Non-pigmented ciliary epithelial cell (primary cell): ENCODE measurements at places on chromosomes 1 and 21.

DNA sequence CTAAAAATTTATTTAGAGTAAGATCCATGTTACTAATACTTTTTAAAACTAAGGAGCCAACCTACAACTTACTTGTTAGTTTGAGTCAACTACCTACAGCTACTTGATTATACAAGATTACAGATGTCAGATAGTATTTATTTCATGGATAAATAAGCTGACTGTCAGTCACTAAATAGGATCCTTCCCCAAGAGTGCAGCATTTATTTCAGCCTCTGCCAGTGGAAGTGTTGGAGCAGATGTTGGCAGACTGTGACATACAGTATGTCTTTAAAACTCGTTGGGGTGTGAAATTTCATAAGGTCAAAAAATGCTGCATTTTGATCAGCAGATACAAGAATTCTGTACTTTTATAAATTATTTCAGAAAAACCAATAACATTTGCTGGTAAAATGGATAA, 156.2 kb downstream of the AKT3 start:
- no peak for DNase-seq

DNA sequence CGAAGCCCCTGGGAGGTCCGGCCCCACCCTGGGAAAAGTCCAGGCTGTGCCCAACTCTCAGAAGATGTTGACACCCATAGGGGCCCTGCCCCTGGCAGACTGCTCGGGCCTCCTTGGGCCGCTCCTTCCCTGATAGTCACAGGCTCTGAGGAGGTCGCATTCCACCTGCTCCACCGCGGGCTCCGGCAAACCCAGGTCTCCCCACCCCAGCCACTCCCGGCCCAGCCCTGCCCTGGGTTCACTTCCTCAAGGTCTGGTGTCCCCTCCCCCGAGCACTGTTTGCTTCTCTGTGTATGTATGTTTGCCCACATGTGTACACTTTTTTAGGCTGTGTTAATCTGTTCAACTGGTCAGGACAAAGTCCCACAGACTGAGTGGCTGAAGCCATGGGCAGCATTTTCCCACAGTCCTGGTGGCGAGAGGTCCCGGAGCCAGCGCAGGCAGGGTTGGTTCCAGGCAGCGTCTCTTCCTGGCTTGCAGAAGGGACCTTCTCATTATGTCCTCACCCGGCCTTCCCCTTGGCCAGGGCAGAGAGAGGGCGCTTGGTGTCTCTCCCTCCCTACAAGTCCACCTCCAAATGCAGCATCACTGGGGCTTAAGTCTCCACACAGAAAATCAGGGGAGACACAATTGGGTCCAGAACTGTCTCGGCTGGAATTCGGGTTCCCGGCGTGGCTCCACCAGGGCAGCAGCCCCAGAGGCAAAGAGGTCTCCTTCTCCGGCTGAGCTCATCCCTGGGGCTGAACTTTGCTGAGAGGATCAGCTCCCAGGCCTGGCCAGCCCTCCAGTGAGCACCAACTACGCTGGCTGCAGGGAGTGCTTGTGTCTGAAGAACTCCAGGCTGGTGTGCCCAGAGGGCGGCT, 10.5 kb upstream of the PRXL2B start:
- no peak for DNase-seq

DNA sequence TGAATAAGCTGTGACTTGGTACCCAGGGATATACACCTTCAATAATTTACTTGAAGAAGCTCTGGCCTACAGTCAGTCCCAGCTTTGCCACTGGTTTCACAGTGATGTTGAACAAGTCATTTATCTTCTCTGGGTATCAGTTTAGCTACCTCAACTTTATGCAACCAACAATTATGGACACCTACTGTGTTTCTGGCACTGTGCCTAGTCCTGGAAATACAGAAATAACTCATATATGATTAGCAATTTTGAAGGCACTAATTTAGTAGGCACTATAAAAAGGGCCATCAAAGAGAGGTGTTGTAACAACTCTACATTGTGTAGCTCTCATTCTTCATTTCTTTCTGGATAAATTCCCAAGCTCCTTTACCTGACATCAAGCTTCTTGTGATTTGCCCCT, 88.6 kb upstream of the SPATA6 start:
- no peak for DNase-seq

DNA sequence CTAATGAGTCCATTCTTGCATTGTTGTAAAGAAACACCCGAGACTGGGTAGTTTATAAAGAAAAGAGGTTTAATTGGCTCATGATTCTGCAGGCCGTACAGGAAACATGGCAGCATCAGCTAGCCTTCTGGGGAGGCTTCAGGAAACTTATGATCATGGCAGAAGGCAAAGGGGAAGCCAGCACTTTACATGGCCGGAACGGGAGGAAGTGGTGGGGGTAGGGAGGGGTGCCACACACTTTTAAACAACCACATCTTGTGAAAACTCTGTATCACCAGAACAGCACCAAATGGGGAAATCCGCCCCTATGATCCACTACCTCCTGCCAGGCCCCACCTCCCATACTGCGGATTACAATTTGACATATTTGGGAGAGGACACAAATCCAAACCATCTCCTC, 43.9 kb downstream of the NOS1AP start:
- no peak for DNase-seq

DNA sequence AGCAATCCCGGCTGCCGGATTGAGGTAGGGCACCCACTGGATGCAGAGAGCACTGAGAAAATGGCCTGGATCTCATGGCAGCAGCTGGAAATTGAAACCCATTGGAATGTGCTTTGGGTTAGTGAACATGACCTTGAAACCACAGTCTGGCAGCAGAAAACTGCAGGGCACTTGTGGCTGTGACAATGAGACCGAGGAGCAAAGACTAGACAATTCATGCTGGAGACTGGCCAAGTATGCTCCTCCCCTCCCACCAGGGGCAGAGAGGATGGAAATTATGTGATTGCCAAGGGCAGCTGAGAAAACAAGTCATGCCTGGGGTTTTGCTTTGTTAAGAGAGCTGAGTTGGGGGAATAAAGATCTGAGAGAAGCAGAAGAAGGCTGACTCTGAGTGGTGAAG, 60.7 kb downstream of the ZNF697 start:
- no peak for DNase-seq

GRCh38 chr1:15714406-15715136, 21.5 kb upstream of the SLC25A34 start:
- DNase-seq: no peak

DNA sequence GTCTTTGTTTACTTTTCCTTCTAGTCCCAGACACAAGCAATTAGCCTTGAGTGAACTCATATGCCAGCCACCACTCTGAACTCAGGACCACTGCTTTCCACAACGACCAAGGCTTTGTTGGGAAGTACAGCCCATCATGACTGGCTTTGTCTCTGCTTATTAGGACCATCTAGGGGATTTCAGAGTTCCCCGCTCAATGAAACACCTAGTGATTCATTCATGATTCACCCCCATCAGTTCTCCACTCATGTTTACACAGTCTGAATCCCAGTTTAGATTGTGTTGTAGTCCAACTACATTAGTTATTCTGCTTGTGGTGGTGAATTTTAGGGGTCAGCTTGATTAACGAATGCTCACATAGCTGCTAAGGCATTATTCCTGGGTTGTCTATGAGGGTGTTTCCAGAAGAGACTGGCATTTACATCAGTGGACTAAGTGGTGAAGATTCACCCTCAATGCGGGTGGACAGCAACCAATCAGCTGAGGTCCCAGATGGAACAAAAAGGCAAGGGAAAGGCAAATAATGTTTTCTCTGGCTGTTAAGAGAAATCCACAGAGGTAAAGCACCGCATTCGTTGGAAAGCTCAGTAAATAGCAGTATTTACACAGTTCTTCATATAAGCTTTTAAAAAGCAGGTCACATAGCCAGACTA, 122.7 kb downstream of the RGS21 start:
- DNase-seq: peak; percentile 53

GRCh38 chr1:43908226-43908625, 25.4 kb upstream of the ARTN start:
- no peak for DNase-seq

DNA sequence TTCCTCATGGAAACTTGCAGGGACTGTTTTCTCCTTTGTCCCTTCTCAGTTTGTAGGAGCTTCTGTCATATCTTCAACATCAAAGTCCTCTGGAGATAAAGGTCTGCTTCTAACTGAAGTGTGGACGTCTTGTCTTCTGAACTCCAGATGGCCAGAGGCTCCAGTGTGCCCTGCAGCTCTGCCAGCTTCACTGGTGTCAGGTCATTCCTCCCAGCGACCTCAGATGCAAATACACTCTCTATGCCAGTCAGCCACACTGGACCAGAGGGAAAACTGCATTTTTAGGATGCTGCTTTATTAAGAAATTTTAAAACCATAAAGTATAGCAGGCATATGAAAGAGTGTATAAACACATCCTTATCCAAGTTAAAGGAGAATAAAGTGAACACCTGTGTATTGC, 78.5 kb upstream of the ADAR start:
- no peak for DNase-seq

GRCh38 chr1:8382608-8383505, 64.9 kb downstream of the SLC45A1 start:
- no peak for DNase-seq

DNA sequence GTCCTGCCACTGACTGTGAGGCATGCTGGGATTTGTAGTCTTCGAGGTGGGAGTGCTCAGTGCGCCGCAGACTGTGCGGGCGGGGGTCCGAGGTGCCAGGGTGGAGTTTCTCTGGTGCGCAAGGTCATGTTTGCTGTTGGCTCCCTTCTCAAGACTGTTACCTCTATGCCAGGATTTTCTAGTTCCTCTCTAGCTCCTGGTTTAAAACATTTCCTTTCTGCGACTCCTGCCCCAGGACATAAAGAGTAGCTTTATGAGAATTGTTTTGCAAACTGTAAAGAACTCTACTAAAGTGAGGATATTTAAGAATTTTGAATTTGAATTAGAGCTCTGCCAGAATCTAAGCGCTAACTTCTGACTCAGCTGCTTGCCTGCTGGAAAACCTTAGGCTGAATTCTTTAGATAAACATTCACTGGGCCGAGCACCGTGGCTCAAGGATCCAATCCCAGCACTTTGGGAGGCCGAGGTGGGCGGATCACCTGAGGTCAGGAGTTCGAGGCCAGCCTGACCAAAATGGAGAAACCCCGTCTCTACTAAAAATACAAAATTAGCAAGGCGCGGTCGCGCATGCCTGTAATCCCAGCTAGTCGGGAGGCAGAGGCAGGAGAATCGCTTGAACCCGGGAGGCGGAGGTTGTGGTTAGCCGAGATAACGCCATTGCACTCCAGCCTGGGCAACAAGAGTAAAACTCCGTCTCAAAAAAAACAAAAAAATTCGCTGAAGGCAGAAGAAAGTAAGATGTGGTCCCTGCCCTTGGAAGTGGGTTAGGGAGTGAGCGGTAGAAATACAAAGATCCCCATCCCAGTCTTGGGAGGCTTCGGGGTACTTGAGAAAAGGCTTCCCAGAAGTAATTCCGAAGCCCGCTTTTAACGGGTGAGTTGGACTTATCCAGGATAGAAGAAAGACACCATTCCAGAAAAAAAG, 992 bp upstream of the USP48 start:
- peak; percentile 47 for DNase-seq

GRCh38 chr1:43327549-43328292, 9.9 kb upstream of the MPL start:
- no peak for DNase-seq

DNA sequence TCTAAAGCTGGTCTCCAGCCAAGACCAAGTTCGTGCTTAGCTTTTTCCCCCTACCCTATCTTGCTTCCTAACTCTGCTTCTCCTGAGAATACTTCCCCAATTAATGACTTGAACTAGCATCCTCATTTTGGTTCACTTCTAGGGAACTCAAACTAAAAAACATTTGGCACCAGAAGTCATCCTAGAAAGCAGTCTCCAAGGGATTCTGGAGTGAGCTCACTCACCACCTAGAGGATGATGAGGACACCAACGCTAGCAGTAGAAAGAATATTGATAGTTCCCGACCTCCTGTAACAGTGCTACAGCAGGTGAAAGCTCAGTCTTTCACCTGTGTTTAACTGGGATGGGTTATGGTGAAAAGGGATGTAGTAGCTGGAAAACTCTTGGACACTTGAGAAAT, 4.7 kb upstream of the PSMB2 start:
- no peak for DNase-seq

GRCh38 chr1:44368471-44369151, 13.6 kb upstream of the ERI3 start:
- DNase-seq: no peak

- no peak for DNase-seq
Measured at GRCh38 chr1:201531551-201532425, 7.1 kb upstream of the NAV1 start.

- no peak for DNase-seq
Measured at GRCh38 chr1:154170547-154171222, 15.8 kb upstream of the NUP210L start.

DNA sequence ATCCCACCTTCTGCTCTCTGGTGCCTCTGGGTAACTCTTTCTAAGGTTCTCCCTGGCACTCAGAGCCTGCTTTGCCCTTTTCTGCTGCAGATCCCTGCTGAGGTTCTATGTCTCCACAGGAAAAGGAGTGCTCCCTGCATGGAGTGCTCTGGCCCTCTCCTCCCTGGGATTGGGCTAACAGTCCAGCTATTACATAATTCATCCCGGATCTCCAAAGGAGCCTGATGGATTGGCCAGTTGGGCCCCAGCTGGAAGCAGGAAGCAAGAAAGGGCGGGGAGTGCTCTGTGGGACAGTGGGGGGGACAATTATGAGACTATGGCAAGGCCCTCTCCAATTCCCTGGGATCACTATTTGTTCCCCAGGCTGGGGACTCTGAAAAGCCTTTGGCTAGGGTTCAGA, 51.9 kb upstream of the GOLT1A start:
- no peak for DNase-seq

GRCh38 chr1:158371188-158371953, 17.7 kb downstream of the CD1E start:
- DNase-seq: no peak

GRCh38 chr1:206792939-206793607, 20.8 kb upstream of the IL10 start:
- no peak for DNase-seq

DNA sequence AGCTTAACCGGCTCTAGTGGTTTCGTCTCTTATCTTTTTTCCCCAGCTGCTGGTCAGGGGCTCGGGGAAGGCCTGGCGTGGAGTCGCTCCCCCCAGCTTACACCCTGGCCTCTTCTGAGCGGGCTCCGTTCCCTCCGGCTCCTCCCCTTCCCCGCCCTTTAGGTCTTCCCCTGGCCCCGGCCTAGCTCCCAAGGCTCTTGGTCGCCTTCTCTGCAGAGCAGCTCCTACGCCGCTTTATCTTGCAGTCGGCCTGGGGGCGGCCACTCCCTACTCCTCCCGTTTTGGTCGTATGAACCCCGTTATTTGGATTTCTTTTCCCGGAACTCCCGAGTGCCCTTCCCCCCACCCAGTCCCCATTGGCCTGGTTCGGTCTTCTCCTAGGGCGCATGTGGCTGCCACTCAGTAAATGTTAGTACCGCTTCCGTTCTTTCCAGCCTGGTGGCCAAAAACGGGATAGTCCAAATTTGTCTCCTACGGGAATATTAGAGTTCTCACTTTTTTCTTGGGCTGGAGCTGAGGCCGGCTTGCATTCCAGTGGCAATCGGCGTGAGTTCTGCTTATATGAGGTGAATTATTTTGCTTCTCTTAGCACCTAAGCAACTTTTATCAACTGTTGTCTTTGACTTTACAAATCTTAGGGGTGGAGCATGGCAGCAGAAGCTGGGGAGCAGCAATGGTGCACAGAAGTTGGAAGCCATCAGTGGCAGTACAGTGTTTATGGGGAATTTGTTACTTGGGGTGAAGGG, 467 bp downstream of the THRAP3 start:
- DNase-seq: no peak

- no peak for DNase-seq
Measured at GRCh38 chr1:101280942-101281654, 44.3 kb downstream of the S1PR1 start.
